ENCODE measurements at places on chromosomes 2 and 18.

- DNase-seq: no peak
These were observed 20.6 kb upstream of the ALPI start for GRCh38 chr2:232435375-232435648.

GRCh38 chr2:119429225-119429981 is 2.3 kb upstream of the TMEM37 start:
- DNase-seq: no peak

GRCh38 chr2:209425471-209426071 is 1.7 kb downstream of the MAP2 start:
- DNase-seq: no peak

DNA sequence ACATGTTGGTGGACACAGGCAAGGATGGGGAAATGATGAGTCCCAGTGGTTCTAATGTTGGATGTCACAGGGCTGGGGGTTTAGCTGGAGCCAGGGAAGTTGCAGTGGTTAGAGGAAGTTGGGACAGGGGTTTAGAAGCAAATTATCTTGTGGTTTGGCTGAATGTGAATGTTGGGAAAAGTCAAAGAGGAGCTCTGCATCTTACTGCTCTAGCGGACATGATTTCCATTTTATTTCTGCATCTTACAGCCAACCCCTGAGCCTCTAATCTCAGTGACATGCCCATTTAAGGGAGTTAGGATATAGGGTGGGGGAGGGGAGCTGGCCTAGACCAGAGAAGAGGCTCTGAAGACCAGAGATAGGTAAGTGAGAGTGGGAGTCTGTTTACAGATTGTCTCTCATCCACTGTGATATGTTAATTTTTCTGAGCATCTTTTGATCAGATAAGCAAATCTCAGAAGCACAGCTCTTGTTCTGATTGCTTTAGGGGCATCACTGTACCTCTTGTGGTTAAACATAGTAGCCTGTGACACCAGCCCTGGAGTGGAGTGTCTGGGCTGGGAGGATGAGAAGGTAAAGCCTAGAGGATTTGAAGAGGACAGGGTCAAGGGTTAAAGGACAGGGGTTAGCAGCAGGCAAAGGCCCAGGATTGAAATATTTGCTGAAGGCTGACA is 43.6 kb downstream of the SETBP1 start:
- no peak for DNase-seq

DNA sequence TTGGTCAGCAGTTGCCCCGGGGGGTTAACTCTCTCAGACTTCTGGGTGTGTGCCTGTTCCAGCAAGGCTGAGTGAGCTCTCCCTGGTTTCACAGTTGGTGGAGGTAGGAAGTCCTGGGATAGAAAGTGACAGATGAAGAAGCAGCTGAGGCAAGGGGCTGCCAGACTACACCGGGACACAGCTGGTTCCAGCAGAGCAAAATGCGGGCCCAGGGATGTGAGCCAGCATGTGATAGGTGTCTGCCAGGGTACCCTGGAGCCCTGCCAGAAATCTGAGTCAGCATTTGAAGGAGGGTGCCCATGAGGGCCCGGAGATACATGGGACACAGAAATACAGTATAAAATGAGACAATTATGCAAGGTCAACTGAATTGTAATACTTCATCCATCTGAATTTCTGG is 79.3 kb upstream of the LGALSL start:
- DNase-seq: no peak

DNA sequence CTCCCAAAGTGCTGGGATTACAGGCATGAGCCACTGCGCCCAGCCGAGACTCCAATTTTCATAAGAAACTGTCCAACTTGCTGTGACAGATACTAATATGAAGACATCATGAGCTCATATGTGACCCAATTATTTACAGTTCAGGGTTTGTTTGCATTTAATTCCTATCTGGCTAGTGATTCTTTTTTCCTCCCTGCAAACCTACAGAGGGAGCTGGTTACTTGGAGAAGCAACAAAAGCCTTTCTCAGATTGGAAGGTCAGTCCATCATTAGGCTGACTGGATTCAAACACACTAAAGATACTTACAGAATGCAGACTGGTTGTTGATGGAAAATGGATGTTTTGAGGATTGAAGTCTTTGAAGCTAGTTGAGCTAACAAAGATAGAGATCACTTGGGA is 176.4 kb downstream of the ANKRD44 start:
- DNase-seq: no peak

DNA sequence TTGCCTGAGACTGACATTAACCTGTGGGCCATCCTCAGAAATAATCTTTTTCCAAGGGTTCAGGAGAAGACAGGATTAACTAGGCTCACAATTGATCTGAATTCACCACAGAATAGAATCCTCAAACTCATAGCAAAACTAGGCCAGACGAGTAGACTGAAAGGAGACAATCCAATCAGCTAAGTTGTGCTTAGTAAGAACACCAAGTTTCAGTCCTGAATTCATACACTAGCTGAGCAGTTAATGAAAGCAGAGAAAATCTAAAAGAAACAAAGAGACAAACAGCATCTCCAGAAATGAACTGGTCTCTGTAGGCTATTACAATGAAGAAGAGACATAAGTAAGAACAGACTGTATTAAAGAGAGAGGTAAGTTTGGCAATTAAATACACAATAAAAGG is 89.5 kb downstream of the GORASP2 start:
- DNase-seq: no peak

DNA sequence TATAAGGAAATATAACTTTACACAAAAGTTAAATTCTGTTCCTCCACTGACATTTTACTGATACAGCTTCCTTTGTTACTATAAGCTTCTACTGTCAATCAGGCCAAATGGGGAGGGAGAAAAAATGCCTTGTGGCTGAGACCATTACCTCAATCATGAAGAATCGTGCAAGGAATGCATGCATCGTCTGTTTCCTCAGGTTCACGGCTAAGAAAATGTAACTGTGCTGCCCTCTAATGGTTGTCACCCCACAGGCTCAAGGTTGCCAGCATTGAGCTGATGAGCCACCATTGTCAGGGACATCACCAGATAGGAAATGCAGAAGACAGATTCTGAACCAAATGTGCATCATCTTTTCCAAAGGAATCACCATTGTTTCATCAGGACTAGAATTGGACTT is 426.9 kb downstream of the CDH2 start:
- no peak for DNase-seq

- no peak for DNase-seq
These were observed 12.7 kb upstream of the CDH2 start for GRCh38 chr18:28189400-28190239.

- DNase-seq: no peak
These were observed 35.1 kb downstream of the TANC1 start for GRCh38 chr2:159003555-159003954.

GRCh38 chr2:210363876-210364275 is 48.9 kb upstream of the MYL1 start:
- DNase-seq: no peak

GRCh38 chr18:57579934-57580333 is 6.6 kb downstream of the FECH start:
- no peak for DNase-seq

DNA sequence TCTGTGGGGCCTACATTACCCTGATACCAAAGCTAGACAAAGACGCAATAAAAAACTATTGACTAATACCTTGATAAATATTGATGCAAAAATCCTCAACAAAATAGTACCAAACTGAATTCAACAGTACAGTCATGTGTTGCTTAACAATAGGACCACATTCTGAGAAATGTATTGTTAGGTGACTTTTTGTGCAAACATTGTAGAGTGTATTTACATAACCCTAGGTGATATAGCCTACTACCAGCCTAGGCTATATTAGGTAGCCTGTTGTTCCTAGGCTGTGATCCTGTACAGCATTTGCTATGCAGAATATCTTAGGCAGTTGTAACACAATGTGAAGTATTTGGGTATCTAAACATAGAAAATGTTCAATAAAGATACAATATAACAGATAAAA is 36.7 kb downstream of the CCDC138 start:
- DNase-seq: no peak

- no peak for DNase-seq
These were observed 61.1 kb downstream of the COA5 start for GRCh38 chr2:98547092-98547790.

DNA sequence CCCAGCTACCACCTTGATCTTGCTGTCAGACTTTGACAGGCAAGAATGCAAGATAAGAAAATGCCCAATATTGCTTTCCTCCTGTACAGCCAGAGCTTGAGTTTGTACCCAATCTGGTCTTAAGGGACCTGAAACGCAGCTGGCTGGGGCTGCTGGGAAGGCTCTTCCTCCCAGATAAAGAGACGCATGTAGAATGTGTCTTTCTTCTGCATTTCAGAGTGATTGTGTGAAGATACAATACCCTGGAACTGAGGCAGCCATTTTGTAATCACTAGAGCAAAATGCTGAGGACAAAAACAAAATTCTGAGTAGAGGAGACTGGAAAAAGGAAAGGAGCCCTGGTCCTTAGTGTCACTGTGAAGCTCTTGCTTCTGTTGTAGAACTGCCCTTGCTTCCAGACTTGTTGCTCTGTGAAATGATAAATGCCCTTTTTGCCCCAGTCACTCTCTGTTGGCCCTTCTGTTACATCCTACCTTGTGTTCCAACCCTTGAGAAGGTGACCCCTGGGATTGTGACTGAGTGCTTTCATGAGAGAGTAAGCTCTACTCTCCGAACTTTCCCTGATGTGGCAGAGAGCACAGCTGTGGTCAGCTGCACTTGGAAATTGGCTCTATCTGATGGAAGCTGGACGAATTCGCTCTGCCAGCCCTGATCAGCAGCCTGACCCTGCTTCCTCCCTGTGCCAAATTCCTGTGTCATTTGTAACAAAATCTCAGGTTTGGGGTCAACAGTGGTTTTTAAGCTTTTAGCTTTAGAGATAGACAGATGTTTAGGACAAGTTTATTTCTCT is 137.4 kb upstream of the RBMS1 start:
- no peak for DNase-seq

GRCh38 chr2:192687015-192687414 is 492.3 kb upstream of the TMEFF2 start:
- no peak for DNase-seq

DNA sequence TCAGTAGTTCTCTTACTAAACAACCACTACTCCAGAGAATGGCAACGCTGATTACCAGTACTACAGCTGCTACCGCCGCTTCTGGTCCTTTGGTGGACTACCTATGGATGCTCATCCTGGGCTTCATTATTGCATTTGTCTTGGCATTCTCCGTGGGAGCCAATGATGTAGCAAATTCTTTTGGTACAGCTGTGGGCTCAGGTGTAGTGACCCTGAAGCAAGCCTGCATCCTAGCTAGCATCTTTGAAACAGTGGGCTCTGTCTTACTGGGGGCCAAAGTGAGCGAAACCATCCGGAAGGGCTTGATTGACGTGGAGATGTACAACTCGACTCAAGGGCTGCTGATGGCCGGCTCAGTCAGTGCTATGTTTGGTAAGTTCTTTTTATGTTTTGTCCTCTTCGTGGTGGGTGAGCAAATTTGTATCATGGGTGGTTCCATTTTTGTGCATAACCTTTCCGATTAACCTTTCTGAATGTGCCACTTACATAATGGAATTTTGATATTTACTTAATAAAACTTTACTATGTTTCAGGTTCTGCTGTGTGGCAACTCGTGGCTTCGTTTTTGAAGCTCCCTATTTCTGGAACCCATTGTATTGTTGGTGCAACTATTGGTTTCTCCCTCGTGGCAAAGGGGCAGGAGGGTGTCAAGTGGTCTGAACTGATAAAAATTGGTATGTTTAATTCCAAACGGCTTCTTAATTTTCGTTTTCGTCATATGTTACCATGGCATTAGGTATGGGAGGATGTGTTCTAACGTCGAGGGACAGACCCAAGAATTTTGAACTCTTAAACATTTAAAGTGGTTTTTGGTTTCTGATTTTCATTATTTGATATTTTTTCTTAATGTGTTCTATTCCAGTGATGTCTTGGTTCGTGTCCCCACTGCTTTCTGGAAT is 1.3 kb downstream of the SLC20A1 start:
- DNase-seq: no peak

GRCh38 chr2:195319548-195320412 is 337.2 kb upstream of the SLC39A10 start:
- DNase-seq: no peak

DNA sequence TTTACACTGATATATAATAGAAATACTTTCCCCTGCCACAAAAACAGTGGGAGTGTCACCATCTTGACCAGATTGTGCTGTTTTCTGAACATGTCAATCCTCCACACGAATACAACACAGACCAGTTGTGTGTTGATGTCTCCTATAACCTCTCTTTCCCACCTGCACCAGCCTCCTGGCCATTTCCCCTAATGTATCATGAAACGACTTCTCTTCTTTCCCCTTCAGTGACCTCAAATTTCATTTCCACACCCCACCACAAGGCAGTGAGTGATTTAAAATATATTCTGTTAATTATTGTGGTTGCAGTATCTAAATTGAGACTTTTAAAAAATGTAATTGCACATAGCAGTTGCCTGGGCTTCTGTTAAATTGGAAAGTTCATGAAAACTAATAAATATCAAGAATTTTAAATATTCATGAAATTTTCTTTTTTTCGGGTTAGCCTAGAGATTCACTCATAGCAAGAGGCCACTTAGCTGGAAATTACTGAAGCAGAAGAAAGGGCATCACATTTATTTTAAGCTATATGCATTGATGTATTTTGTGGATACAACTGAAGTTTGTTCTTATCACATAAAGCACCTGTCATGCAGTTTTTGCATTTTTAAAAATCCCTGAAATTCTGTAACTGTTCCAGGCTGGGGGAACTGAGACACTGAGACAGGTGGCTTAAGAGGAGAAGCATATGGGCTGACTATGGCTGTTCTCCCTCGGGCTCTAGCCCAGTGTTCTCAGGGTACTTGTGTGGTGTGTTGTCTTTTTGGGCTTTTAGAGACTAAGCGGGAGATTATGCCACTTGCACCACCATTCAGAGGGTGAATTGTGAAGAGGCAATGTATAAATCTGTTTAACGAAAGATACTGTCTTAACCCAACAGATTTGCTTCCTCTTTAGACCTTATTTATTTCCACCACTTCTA is 15.9 kb downstream of the FAM171B start:
- DNase-seq: no peak

GRCh38 chr2:32357318-32358110 is 691 bp downstream of the BIRC6 start:
- DNase-seq: peak; percentile 16

Data from activated T-helper 1 cell treated with Interleukin-2 at 50 U/mL for 16 hours (primary cell).